Nephron progenitor cell (in vitro differentiated cells): ENCODE measurements at places on chromosomes 4 and X.
A peak's percentile ranks its signal among the peaks of the same experiment; 100 is the strongest.

- DNase-seq, result no peak
These were observed 590.7 kb downstream of the BCOR start for GRCh38 chrX:39507034-39507433.

DNA sequence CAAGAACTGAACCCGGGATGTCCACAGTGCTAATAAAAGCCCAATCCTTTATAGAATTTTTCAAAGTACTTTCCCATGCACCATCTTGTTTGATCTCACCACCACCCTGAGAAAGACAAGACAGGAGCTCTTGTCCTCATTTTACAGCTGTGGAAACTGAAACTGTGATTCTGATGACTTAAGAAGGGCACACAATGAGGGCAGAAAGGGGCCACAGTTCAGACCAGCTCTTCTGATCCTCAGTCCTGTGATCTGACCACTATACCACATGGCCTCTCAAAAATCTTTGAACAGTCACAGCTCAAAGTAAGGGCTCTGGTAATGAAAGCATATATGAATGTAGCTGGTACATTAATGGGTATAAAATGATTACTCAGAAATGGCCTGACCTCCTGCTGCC lies 127.3 kb upstream of the CPEB2 start:
- DNase-seq, result no peak

DNA sequence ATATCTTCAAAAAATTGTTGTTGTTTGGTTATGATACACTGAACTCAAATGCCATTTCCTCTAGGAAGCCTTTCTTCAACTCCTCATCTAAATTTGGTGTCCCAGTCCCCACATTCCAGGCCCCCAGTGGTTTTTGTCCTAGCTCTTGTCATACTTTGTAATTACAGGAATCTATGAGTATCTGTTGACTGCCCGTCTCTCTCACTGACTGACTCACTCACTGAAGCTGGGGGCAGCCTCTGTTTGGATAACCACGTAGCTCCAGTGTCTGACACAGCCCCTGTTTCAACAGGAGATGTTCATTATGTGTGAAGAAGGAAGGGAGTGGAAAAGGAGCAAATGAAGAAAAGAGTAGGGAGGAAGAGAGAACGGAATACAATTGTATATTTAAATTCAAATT lies 284.1 kb upstream of the TENM3 start:
- DNase-seq, result no peak

- no peak for DNase-seq
These were observed 406.3 kb downstream of the SPRY1 start for GRCh38 chr4:123802933-123803332.

DNA sequence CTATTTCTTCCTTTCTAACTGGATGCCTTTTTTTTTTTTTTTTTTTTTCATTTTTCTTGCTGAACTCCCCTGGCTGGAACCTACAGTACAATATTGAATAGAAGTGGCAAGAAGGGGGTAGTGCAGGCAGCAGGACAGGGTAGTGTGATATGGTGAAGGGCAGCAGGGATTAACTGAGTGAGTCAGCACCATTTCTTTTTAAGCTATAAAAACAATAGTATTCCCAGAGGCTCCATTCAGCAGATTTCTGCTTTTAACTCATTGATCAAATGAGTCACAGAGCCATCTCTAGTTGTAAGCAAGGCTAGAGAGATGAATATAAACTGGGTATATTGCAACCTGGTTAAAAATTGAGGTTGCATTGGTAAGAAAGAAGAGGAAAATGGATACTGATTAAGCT lies 53.6 kb upstream of the SETD7 start:
- no peak for DNase-seq

DNA sequence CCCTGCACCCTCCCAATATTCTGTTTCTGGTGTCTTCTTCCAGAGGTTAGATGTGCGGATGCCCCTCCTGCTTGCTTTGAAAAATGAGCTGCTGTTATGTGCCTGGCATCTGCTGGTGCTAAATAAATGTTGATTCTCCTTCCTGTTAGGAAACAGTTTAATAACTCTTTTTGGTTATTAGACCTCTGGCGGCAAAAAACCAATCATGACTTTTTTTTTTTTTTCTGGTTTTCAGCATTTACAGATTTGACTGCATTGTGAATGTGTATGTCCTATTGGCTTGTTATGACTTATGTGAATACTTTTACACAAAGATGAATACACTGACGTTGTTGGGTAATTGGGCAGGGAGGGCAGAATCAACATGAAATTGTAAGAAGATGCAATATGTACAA lies 13.6 kb upstream of the TMEM156 start:
- DNase-seq, result no peak

GRCh38 chr4:89290727-89291516 lies 16.7 kb downstream of the GPRIN3 start:
- DNase-seq, result no peak

DNA sequence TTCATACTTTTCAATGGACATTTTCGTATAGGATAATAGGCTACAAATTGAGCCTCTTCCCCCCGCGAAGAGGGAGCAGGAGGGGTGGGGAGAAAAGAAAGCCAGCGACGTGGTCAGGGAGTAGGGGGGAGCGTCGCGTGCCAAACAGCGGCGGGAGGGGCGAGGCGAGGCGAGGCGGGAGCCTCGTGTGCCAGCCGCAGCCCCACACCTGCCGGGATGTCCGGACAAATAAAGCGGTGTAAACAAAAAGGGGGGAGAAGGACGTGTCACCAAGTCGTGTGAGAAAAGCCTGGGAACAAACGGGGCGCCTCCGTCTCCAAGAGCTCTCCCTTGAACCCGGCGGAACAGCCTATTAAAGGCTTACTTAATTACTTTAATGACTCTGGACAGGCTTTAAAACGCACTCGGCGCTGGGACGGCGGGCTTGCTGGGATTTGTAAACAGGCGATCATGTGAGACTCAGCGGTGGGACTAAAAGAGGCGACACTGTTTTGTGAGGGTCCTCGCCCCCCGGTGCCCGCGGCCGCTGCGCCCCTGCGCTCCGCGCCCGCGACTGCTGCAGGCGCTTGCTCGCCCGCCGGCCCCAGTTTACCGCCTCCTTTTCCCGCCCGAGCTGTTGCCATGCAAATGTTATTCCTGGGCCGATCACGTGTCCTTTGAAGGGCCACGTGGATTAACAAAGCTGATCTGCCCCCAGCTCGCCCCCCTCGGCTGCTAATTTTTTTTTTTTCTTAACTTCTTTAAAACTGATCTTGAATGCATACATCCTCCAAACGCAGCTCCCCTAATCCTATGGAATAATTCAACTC lies at the start of gene HELT:
HELT (plus strand) TSS at position 527 of the 809 bp plus-strand sequence. CDS start 439 bp downstream, outside the sequence.
- DNase-seq, result no peak

DNA sequence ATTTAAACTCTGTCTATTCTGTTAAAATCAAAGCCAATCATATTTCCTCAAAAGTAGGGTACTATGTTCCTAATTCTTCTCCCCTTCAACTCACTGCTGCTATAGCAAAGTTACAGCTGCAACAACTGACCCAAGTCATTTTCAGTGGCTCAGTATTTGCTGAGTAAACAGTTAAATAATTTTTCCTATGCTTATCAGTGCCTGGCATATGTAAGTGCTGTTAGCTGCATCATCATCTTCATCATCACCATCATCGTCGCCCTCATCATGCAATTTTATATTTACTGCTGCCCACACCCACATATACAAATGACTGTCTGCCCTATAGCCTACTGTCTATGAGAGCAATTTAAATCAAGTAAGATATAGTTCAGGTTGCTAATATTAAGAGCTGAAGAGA lies 21.9 kb downstream of the COQ2 start:
- no peak for DNase-seq

GRCh38 chr4:181523973-181524372 lies 719.2 kb upstream of the TENM3 start:
- no peak for DNase-seq

DNA sequence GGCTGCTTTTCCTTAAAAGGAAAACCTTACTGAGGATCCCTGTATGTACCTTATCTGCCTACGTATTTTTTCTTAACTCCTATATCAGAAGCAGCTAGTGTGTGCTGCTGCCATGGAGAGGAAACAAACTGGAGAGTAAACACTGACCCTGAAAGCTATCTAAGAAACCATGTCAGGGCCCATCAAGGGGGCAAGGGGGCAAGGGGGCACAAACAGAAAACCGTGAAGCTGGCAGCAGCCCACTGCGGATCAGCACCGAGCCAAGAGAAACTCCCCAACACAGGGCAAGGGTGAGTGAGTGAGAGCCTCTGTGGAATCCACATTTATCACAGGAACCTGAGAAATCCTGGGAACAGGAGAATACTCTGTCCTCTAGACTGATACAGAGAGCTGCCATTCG lies 1204.2 kb downstream of the PCDH18 start:
- no peak for DNase-seq

GRCh38 chr4:27007507-27007906 lies 146.9 kb downstream of the STIM2 start:
- DNase-seq, result no peak

DNA sequence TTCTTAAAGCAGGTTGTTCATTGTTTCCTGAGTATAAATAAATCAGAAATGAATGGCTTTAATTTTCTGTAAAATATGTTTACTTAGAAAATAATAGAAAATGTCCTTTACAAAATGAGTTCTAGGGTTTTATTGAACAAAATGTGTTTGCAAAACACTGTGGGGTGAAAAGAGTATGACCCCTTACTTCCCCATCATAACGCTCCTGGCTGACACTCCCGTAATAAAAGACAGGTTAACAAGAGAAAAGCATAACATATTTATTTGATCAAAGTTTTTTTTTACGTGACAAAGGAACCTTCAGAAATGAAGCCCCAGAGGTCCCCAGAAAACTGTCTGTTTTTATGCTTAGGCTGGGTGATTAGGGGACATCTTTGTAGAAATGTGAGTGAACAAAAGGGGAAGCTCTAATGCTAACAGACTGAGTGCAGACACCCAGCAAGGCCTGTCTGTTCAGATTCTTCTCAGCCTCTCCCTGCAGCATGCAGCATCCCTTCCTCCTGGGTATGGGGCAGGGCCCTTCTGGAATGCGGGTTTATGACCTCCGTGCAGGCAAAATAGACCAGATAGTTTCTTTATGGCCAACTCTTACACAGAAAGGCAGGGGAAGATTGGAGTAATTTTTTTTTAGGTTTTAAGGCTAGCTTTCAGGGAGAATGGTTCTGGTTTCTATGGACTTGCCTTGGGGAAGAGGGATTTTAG lies 26.1 kb downstream of the ZFP42 start:
- peak; percentile 23 for DNase-seq

GRCh38 chr4:115274545-115274944 lies 161.1 kb upstream of the NDST4 start:
- DNase-seq, result no peak

DNA sequence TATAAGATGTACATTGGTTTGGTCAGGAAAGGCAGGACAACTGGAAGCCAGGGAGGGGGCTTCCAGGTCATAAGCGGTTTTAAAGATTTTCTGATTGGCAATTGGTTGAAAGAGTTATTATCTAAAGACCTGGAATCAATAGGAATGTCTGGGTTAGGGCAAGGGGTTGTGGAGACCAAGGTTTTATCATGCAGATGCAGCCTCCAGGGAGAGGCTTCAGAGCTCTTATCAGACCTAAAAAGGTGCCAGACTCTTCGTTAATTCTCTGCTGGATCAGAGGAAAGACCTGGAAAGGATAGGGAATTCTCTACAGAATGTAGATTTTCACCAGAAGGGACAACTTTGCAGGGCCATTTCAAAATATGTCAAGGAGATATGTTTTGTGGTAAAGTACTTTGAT lies 62.8 kb downstream of the BEX3 start:
- DNase-seq, result no peak

- no peak for DNase-seq
These were observed 735.9 kb upstream of the TENM3 start for GRCh38 chr4:181507180-181507835.

- no peak for DNase-seq
These were observed 661 bp upstream of the RBM41 start for GRCh38 chrX:107119283-107119682.

DNA sequence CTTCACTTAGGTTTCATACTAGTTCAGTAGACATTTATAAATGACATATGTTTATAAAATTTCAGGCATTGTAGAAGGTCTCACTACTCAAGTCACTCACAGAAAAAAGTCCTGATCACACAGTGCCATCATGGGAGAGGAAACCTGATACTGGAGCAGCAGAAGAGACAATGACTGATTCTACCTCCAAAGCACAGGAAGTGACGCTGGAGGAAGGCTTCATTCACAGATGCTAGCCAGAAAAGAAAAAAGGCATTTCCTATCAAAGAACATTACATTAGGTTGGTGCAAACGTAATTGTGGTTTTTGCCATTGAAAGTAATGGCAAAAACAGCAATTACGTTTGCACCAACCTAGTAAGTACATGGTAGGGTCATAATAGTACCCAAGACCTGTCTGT lies 79.5 kb downstream of the RASGEF1B start:
- no peak for DNase-seq

DNA sequence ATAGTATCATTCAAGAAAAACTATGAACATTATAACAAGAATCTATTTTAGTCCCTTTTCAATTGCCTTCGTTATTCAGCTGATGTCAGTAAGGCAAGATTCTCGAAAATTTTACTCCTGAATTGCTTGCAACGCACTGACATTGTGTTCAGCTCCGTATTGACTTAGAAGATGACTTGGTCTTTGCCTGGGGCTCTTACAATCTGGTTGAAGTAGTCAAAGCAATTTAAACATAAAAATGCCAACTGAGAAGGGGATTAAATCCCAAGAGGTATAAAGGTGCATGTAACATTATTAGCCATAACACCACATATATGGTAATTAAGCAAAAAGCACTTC lies 507.1 kb downstream of the CENPC start:
- DNase-seq, result no peak

DNA sequence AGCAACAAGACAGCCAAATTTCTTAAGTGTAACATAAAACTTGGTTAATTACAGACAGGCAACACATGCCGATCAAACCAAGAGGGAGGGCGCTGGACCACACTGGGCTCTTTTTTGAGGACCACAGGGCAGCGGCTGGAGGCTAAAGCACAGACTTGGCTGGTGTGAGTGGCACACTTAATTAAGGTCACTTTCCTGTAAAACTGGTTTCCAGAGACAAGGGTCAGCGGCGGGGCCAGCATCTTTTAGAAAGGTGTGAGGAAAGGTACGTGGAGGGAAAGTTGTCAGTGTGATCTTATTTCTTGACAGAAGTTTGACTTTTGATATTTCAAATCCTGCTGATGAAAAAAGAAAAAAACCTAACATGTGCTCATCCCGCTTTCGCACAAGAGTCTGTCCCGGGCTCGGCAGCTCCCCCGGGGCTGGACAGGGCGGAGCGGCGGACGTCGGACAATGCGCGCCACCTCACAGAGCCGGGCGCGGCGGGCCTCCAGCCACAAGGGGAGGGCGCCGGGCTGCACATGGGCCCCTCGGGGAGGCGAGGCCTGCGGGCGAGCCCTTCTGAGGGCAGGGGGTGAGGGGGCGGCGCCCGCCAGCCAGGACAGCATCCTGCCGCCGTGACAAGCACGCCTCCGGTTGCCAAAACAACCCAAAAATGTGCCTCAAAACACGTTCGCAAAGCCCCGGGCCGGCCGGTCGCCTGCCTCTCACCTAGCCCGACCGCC lies 660 bp upstream of the HSPA4L start:
- no peak for DNase-seq

- DNase-seq, result no peak
These were observed 2.7 kb downstream of the BCOR start for GRCh38 chrX:40094900-40095582.
